AG04449 (cell line): ENCODE measurements at places on chromosomes 5 and 9.

- DNase-seq: no peak
Measured at GRCh38 chr9:78613006-78613405, 316.1 kb downstream of the PSAT1 start.

DNA sequence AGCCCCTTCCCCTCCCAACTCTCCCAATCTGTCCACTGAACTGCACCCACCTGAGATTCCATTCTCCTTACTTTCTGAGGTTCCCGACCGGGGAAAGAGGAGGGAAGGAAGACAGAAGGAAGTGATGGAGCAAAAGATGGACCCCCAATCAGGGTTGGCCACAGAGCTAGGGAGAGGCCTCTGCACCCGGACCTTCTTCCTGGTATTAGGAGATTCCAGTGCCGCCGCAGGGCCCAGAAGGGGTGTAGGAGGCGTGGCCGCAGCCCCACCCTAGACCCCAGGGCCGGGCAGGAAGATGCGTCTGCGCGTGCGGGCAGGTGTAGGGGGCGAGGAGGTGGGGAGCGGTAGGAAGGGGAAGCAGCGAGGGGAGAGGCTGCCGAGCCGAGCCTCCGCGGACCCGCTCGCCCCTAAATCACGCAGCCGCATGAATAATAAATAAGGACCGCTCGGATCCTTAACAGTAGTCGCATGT, 104.2 kb upstream of the MVB12B start:
- DNase-seq: no peak

DNA sequence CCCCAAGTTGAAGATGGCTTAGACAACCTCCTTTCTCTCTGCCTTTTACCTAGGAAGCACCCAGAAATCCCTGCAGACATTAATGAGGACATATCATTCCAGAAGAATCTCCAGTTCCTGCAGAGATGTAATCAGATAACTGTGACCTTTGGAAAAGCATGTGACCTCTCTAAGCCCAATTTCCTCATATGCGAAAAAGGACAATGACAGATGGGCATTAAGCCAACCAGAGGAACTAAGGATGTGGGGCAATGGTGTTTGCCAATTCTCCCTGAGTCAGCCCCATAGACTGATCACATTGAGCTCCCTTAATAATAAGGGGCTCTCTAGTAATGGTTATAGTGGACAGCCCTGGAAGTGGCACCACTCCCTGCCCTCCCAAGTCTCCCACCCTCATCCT, 10.1 kb upstream of the FOXI1 start:
- DNase-seq: no peak

- DNase-seq: no peak
Measured at GRCh38 chr9:128913048-128913900, 7.5 kb upstream of the PHYHD1 start.

GRCh38 chr5:94627191-94627590, 8.7 kb downstream of the SLF1 start:
- DNase-seq: no peak

DNA sequence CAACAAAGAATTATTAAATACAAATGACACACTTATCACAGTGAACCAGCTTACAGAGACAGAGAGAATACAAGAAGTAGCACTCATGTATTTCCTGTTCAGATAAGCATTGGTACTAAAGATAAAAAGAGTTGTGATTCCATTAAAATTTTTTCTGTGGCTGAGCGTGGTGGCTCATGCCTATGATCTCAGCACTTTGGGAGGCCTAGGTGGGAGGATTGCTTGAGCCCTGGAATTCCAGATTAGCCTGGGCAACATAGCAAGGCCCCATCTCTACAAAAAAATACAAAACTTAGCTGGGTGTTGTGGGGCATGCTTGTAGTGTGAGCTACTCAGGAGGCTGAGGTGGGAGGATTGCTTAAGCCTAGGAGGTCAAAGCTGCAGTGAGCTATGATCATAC, 32.9 kb downstream of the FCHO2 start:
- no peak for DNase-seq

DNA sequence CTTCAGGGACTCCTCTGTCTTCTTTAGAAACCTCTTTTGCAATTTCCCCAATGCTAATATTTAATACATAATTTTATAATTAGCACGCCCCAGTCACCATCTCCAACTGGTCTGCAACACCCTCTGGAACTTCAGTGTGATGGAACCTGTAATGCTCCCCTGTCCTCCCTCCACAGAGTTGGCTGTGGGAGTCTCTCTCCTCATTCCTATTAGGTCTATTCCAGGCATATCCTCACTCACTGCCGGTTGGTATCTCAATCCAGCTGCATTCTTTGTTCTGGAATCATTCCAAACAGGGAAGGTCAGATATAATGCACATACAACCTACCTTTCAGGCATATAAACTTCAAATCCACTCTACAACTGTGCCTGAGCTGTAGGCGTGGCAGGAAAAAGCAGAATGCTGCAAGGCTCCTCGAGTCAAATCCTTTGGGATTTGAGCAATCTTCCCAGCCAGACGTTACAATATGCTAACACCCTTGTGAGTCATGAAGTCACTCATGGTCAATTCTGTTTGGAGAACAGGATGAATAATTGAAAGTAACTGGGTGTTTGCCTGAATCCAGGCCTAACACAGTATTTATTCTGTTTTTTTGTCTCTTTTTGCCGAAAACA, 293.8 kb downstream of the CWC27 start:
- DNase-seq: peak; percentile 91

DNA sequence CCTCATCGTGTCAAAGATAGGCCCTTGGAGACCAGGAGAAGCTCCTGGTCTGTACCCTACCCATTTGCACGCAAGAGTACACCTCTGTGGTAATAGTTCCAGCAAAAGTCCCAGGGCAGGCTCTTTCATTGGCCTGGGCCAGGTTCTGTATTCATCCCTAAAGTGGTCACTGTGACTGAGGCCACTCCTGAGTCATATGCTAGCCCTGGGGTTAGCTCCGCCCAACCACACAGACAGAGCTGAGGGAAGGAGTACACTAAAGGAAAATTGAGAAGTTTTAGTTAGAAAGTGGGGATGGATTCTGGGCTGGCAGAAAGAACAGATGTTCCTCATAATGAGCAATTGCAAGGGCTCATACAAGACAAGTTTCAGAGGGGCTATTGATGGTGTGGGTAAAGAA, 206.7 kb downstream of the ARHGAP26 start:
- no peak for DNase-seq

GRCh38 chr9:6907772-6908381, 150.1 kb downstream of the KDM4C start:
- no peak for DNase-seq

- no peak for DNase-seq
Measured at GRCh38 chr9:128026773-128027541, 40.2 kb downstream of the NAIF1 start.

GRCh38 chr9:26163931-26164330, 485.7 kb upstream of the TUSC1 start:
- DNase-seq: no peak

GRCh38 chr9:136567651-136568287, 21.9 kb upstream of the NOTCH1 start:
- DNase-seq: no peak

DNA sequence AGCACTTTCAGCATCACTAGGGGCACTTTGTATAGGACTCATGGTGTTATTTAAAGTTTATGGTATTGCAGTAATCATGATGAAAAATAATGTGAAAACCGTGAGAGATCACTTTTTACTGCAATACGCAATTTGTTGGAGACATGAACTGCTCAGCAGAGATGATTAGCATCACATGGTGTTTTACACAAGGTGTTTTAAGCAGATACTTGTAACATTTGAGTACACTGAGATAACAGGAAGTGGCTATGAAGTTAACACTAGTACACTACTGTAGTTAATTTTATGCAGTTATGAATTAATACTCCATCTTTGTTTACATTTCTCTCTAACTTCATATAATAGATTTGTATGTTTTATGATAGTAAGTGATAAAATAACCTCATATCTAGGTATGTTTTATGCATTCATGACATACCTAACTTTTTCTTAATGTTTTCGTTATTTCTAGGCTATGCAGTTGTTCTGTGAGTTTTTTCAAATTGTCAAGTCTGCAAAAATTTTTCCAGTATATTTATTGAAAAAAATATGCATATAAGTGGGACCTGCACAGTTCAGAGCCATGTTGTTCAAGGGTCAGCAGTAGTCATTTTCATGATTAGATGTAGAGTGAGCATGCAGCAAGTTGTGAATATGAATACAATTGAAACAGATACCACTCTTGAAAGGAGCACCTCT, 13.0 kb downstream of the SUB1 start:
- no peak for DNase-seq

DNA sequence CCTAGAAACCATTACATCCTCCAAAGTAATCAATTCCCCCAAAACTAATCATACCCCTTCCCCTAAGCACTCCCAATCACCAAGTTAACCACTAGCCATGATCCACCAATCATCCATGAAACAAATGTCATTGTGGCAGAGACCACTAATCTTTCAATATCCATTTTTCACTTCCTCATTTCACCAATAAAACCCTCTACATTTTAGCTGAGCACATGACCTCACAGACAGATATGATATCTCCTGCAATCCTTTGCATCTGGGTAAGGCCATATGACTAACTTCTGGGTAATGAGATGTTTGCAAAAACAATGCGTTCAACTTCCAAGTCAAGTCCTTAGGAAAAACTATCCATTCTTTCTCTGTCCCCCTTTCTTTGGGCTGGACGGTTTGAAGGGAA, 20.7 kb downstream of the OR2S2 start:
- no peak for DNase-seq

GRCh38 chr9:3879315-3879714, 353.5 kb upstream of the RFX3 start:
- no peak for DNase-seq

DNA sequence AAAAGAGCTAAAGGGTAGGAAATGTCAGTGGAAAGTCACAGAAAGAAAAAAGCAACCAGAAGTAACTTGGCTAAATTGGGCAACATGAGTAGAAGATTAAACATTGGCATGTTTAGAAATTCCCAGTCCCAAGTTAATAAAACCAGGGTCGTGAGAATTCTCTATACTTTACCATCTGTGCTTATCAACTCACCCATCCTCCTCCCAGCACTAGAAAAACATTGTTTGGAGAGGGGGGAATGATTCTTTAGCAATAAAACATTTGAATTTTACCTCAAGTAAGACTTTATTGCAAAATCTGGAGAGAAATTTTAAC, 79.6 kb downstream of the PRKACG start:
- DNase-seq: no peak

GRCh38 chr9:133807037-133807436, 68.9 kb upstream of the SARDH start:
- DNase-seq: no peak

DNA sequence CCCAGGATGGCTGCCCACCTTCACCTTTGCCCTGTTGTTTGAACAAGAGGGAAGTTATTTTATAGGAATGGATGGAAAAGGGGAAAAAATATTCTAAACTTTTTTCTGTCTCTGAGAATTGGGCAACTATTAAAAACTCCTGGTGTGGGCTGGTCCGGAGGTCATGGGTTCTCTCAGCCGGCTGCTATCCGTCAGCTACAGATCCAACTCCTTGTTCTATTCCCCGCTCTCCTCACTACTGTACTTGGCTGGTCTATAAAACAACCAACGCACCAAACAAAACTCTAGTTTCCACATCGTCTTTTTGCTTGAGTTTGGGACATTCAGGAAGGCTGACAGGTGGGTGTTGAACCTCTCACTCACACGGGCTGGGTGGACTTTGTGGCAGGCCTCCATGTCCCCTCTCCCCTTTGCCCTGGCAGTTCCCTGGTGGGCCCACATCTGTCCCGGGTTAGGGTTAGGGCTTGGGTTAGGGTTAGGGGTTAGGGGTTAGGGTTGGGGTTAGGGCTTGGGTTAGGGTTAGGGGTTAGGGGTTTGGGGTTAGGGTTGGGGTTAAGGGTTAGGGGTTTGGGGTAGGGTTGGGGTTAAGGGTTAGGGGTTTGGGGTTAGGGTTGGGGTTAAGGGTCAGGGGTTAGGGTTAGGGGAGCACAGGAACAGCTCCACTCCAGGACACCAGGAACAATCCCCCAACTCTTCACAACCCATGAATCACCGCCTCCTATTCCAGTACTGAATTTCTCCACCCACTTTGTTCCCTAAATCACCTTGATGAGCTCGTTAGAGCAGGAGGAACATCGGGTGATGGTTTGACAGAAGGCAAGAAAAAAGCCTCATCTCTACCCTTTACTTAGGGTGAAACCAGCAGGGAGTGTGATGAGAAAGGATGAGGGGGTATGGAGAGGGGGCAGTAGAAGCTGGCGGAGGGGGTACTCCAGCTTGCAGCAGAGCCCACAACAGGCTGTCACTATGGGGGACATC, 302.1 kb upstream of the IRX4 start:
- DNase-seq: no peak

- DNase-seq: no peak
Measured at GRCh38 chr5:124713595-124713994, 32.8 kb downstream of the ZNF608 start.

- no peak for DNase-seq
Measured at GRCh38 chr9:131762356-131762932, 22.6 kb upstream of the RAPGEF1 start.

- DNase-seq: no peak
Measured at GRCh38 chr9:135530146-135530545, 8.9 kb downstream of the LCN1 start.

- DNase-seq: no peak
Measured at GRCh38 chr9:135134268-135135022, 47.0 kb downstream of the OLFM1 start.

GRCh38 chr9:87259543-87260518, 237.8 kb upstream of the DAPK1 start:
- DNase-seq: no peak

DNA sequence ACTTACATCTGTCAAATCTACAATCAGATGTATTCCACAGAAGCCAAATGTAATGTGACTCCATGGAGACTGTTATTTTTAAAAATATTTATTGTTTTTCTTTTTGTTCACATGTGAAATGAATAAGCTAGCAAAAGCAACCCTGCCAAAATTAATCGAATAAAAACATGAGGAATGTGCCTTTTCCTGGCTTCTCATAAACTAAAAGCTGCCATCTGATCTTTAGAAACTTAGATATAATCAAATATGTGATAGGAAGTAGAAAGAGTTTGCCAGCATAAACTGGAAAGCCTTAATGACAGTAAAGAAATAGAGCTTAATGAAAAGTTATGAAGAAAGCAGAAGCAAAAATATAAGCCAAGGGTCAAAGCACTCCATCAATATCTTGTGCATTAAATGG, 1724.7 kb upstream of the WWC1 start:
- no peak for DNase-seq

DNA sequence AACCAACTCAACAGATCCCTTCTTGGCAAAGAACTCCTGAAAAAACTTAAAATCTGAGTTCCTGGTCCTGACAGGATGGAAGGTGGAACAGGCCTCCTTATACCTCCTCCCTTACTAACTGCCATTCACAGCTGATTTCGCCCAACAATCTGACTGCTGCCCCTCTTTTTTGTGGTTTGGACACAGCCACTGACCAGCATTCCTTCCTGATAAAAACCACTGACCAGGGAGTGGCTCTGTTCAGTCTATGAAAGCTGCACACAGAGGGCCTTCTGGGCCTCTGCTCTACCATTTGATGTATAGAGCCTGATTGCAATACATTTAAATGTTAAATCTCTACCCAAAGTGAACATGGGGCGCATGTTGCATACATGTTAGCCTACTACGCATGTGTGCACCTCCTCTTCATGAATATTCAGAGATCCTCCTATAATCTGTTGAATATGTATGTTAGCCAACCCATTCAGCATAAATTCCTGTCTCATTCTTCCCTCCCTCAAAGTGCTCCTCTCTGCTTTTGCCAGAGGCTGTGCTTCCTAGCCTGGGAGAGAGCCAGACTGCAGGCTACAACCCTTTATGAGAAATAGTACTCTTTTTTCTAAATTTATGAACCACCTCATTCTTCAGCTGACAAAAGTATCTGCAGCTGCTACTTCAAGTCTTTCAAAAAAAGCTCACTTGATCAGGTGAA, 93.7 kb upstream of the MRPS30 start:
- DNase-seq: no peak
